ENCODE measurements at places on chromosomes 5 and 9.
A peak's percentile ranks its signal among the peaks of the same experiment; 100 is the strongest.

- no peak for DNase-seq
Observed at GRCh38 chr9:136052991-136053756, 41.9 kb downstream of the NACC2 start.

DNA sequence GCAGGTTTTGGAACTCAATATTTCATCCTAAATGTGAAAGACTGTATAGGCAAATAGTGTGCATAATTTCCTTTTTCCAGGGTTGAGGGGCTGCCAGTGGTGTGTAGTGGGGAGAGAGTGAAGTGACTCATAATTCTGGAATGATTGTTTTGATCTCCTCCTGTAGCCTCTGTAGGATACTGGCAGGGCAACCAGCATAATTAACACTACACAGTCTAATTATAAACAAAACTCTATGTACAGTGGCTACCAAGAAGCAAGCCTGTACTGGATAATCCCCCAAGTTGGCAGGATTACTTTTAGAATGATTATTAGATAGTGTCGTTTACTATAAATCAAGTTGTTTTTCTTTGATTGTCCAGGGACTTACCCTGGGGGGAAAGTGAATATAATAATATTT is 32.2 kb downstream of the LNPEP start:
- no peak for DNase-seq

- no peak for DNase-seq
Observed at GRCh38 chr9:76927540-76928240, 21.8 kb upstream of the PRUNE2 start.

- no peak for DNase-seq
Observed at GRCh38 chr9:27088981-27089380, 20.0 kb upstream of the TEK start.

- DNase-seq, result no peak
Observed at GRCh38 chr5:107486489-107486888, 184.2 kb downstream of the EFNA5 start.

- DNase-seq, result peak; percentile 27
Observed at GRCh38 chr9:126164796-126165525, 161.7 kb upstream of the MVB12B start.

DNA sequence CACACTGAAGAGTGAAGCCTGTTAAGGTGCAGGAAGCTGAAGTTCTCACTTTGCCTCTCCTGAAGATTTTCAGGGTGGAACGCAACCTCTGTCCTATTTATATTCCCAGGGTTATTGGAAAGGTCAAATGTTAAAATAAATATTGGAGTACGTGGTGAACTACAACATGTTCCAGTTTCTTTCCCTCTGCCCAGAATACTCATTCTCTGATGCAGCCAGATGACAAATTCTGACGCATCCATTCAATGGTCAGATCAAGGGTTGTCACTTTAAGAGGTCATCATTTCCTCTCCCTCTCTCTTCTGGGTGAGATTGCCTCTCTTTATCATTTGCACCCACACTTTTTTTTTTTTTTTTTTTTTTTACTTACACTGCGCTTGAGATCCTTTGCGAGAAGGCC is 277.1 kb downstream of the BRINP1 start:
- DNase-seq, result no peak

DNA sequence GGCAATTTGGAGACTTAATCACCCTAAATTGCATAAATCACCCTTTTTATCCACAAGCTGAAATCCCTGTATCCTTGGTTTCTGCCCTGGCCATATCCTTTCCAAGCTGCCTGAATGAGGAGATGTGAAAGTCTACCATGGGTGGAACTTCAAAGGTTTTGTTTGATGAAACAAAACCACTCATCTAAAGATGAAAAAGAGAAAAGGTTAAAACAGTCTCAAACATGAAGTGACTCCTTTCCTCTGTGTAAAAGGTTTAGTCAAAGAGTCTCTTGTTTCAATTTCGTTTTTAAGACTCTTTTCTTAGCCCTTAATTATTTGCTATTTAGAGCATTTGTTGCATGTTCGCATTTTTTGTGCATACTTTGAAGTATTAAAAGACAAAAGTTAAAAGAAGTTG is 11.2 kb downstream of the SLC45A2 start:
- no peak for DNase-seq

- DNase-seq, result no peak
Observed at GRCh38 chr9:88792502-88792901, 198.8 kb upstream of the S1PR3 start.

DNA sequence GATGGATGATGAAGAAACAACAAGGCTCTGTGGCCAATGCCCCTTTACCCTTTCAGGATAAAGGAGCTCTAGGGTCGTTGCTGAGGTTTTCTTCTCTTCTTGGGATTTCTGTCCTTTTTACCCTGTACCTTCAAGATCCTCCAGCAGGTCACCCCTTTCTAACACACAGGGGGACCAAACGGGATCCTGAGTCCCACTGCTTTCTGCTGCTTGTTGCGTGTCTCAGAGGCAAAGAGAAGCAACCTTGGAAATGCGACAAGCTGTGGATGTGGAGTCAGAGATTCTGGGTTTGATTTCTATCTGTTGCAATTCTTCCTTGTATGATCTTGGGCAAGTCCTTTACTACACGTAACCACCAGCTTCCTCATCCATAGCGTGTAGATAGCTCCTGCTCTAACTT is 20.5 kb downstream of the GLRA1 start:
- no peak for DNase-seq

DNA sequence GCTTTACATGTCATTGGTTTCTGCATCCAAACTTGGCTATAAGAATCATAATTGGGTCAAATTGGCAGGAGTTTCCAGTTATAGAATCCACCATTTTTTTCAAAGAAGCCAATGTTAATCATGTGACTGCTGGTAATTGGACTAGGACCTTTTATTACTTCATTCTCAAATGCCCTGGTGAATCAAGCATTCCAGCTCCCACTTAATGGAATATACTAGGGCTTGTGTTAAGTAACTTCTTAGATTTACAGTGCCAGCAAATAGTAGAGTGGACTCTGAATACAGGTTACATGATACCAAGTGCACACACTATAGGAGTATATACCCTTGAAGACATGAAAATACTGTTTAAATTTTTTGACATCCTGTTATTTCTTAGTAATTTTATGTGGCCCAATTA is 96.7 kb downstream of the NUDT12 start:
- DNase-seq, result no peak

DNA sequence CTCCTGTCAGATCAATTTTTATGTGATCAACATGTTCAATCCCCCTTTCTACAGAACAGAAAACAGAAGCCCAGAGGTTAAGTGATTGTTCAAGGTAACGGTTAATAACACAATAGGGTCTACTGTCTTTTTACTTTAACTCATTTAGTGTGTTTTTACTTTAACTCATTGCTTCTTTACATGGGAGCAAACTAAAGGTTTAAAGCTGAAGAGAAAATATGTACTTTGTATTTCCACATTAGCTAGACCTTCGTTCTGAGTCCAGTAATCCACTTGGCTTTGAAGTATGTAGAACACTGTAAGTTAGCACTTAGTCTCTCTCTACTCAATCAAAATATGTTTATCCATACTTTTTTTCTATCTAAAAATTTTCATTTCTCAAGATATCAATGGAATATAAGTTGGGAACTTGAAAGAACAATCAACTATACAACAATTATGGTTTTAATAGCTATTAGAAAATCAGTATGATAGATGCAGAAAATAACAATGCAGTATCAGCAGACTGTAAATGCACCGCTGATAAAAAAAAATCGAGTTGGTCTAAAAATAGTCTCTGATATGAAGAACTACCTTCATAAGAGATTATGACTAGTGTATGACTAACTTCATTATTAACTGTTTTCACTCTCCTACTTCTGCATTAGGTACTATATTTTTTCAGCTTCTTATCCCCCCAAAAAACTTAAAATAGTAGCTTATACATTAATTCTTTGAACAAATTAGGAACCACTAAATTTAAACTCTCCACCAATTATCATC is 20.6 kb downstream of the PGGT1B start:
- no peak for DNase-seq

GRCh38 chr5:149775785-149776184 is 45.7 kb downstream of the PPARGC1B start:
- DNase-seq, result no peak

DNA sequence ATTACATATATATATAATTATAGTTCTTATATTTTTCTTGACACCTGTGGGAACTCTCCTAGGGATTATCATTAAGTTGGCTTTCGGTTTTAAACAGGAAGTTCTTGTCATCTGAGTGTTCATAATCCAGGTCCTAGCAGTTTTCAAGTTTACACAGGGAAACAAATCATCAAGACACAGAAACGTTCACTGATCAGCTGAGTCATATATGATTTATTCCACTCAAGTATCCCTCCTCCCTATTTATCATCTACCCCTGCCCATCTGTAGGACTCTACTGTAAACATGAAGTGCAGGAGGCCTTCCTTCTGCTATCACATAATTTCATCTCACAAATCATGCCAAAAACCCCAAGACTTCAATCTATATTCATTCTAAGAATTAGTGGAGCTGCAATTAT is 6.3 kb downstream of the SLC25A51 start:
- DNase-seq, result no peak

GRCh38 chr5:27130587-27130986 is 92.2 kb upstream of the CDH9 start:
- DNase-seq, result no peak

- no peak for DNase-seq
Observed at GRCh38 chr9:121225240-121225639, 23.6 kb upstream of the RAB14 start.

GRCh38 chr9:89442501-89442978 is 55.4 kb downstream of the SEMA4D start:
- DNase-seq, result no peak

- no peak for DNase-seq
Observed at GRCh38 chr5:122907276-122907675, 61.9 kb downstream of the SNX24 start.

DNA sequence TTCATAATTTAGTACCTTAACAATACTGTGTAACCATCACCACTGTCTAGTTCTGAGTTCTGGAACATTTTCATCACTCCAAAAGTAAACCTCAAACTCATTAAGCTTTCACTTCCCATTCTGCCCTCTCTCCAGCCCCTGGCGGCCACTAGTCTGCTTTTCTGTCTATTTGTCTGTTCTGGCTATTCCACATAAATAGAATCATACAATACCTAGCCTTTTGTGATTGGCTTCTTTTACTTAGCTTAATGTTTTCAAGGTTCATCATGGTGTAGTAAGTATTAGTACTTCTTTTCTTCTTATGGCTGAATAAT is 138.7 kb downstream of the RAPGEF6 start:
- DNase-seq, result no peak

DNA sequence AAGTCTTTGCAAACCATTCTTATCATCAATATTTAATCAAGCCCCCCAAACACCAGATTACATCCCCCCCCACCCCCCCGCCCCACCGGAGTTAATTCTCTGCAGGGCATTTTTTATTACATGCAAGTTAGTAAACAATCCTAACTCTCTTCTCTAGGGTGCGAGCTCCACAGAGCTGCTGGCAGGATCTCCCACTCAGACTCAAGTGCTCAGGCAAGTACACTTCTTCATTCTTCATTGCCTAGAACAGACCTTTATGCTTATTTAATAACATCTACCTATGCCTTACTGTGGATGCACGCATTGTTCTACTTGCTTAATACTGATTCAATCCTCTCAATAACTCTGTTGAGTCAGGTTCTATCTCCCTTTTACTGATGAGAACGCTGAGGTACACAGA is 9.9 kb downstream of the SAXO1 start:
- DNase-seq, result no peak

GRCh38 chr5:157971571-157972216 is 112.7 kb upstream of the CLINT1 start:
- DNase-seq, result peak; percentile 5

DNA sequence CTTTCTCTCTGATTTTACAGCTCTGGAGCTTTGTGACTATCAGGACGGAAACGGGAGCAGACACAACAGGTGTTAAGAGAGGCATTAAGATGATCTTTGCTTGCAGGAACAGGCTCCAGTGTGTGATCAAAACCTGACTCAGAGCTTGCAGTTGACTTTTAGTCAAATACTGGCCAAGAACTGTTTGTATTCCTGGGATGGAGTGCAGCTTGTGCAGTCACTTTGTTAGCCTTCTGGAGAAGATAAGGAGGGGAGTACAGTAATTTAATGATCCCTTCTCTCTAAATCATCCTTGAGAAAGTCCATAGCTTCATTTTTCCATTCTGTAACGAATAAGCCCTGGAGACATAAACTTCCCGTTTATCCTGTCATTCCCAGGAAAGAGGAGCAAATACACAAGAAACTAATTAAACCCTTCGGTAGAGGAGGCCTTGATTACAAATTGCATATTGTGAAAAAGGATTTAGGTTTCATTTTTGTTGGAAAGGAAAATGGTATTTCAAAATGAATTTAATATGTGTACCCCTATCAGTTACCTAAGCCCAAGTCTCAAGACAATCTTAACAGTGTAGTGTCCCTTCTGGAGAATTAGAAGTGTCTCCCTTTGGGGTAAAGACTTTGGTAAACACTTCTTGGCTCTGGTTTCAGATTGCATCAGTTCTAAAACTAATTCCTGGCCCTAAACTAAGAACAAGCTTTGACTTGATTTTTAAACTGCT is 3.1 kb upstream of the STOM start:
- DNase-seq, result no peak

DNA sequence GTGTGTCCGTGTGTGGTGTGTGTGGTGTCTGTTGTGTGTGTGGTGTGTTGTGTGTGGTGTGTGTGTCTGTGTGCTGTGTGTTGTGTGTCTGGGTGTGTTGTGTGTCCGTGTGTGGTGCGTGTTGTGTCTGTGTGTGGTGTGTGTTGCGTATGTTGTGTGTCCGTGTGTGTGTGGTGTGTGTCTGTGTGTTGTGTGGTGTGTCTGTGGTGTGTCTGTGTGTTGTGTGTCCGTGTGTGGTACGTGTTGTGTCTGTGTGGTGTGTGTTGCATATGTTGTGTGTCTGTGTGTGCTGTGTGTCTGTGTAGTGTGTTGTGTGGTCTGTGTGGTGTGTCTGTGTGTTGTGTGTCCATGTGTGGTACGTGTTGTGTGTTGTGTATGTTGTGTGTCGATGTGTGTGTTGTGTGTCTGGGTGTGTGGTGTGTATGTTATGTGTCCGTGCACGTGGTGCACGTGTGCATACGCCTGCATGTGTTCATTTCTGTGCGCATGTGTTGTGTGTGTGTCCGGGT is 72.3 kb downstream of the KCNT1 start:
- no peak for DNase-seq

DNA sequence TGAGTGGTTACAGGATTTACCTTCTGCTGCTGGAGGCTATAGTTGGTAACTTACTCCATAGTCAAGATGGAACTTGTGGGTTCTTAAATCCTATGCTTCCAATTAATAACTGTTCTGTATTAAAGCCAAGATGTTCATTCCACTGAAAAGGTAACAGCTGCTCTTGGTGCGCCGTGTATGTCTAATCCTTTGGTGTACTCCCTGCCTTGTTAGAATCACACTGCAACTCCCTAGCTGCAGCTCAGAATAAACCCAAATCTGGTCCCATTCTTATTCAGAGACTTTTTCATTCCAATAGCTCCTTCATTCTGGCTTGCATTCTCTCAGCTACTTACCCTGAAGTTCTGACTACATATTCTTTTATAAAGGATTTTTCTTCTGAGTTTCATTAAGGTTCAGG is 1355.5 kb downstream of the MAT2B start:
- no peak for DNase-seq

DNA sequence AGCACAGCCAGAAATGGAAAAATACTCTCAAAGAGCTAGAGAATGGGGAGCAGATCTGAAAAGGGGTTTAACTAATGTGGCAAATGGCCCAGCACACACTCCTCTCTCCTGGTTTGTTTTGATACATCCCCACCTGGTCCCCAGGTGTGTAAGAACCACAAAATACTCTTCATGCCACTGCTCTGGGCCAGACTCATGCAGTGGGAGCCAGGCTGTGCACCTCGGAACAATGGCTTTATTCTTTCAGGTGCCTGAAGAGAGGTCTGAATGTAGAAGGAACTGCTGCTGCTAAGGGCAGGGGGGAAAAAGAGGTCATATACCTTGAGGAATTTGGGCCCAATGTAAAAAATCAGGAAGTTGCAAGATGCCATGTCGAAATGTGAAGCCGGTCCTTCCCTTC is 123.9 kb upstream of the ADAMTSL1 start:
- no peak for DNase-seq
